Amniotic stem cell (primary cell): ENCODE measurements at places on chromosomes 6 and 20.

DNA sequence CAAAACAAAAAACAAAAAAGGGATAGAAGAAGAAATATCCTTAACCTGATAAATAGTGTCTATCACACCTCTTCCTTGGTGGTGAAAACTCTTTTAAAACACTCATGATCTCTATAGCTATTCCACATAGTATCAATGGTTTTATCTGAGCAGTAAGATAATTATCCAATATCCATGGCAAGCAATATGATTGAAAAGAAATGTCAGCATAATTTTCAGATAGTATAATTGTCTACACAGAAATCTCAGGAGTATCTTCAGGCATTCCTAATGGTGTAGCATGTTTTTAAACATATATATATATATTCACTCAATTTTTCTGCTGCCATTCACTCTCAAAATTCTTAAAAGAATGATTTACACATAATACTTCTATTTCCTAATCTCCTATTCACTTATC, 938.0 kb upstream of the SLC35B3 start:
- DNase-seq = no peak

DNA sequence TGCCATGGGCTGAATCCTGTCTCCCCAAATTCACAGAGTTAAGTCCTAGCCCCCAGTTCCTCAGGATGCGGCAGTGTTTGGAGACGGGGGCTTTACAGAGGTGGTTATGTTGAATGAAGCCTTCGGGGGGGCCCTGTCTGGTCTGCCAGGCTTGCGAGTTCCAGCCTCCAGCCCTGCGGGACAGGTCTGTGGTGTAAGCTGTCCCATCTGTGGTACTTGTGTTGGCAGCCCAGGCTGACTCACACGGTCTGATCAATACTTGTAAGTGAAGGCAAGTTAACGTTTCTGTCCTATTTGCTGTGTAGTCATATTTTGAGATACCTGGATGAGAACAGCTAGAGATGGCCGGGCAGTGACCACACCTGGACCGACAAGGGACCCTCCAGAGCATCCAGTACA, 51.8 kb upstream of the GPR31 start:
- DNase-seq = no peak

- DNase-seq = no peak
Observed at GRCh38 chr6:88972504-88973423, 9.3 kb upstream of the RNGTT start.

DNA sequence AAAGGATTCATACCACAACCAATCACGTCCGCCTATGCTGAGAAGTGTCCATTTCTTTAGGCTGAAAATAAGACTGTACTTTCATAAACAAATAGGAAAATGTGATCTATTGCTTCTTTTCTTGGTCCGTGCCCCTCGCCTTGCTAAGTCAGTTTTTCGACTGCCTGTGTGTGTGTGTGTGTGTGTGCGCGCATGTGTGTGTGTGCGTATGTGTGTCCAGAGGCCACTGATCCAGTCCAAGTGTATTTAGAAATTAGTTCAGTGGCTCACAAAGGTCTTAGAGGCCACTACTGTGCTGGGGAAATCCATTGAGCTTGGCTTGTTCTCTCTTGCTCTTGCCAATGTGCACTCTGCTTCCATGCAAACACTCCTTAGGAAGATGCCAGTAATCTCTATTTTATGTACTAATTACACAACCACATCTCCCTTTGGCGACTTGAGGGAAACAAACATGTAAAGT, 50.5 kb downstream of the SLC22A23 start:
- DNase-seq = no peak

- no peak for DNase-seq
Observed at GRCh38 chr6:84340422-84340821, 113.0 kb upstream of the CEP162 start.

- no peak for DNase-seq
Observed at GRCh38 chr6:87788141-87788540, 86.1 kb upstream of the AKIRIN2 start.

GRCh38 chr6:117381749-117382148, 44.0 kb downstream of the ROS1 start:
- no peak for DNase-seq

DNA sequence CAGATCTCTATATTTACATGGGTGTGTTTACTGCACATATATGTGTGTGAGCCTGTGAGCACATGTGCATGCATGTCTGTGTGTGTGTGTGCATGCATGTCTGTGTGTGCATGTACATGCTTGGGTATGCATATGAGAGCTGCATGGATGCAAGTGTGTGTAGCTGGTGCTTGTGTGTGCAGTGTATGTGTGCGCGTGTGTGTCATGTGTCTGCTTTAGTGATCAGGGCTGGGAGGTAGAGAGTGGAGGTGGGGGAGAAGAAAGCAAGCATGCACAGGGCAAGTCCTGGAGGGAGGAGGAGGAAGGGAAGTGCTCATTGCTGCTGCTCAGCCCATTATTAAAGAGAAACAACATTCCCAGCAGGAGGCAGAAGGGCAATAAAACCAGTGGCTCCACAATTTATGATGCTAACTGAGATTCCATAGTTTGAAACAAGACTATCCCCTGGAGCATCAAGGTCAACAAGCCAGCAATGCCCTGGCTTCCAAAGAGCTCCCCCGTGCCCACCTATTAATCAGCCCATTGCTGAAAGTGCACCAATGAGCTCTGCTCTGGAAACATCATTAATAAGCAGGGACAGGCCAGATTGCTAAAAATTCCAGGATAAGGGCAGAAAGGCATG, 414.0 kb downstream of the MAFB start:
- DNase-seq = no peak

DNA sequence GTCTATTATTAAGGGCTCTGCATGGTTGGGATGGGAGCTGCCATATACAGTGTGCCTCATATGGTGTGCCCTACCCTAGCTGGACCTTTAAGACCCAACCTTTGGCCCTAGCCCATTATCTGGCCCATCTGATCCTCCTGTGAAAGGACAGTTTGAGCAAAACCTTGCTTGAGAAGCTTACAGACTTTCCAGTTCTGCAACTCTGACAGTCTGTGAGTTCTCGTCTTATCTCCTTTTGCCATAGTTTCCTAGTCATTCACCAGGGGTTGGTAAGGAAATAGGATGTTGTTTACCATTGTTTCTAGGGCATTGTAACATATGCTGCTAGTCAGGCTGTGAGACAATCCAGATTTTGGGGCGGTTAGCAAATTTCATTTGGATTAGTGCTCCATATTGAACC, 17.2 kb downstream of the CTNNBL1 start:
- DNase-seq = no peak

GRCh38 chr6:53023323-53023722, 28.2 kb upstream of the GSTA4 start:
- no peak for DNase-seq

- no peak for DNase-seq
Observed at GRCh38 chr20:59047938-59048680, 5.5 kb upstream of the PRELID3B start.

GRCh38 chr20:38113401-38114325, 51.4 kb downstream of the TGM2 start:
- no peak for DNase-seq

GRCh38 chr20:50723672-50724071, 7.7 kb upstream of the PARD6B start:
- no peak for DNase-seq

DNA sequence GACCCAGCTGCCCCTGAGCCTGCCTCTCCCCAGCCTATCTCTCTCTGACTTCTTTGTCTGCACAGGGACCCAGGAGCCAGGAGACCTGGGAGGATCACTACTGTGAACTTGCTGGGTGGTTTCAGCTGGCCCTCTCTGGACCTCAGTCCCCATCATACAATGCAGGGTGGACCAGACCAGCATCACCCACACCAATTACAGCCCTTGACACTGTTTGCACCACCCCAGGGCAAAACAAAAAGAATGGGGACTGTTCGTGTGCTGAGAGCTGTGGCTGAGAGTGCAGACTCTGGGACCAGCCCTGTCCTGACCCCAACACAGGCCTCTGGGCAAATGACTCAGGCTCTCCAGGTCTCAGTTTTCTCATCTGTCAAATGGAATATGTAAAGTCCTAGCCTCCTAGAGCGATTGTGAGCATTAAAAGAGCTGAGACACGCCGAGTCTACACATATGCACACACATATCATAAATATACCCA, 25.4 kb downstream of the PTGIS start:
- DNase-seq = no peak
